Activated CD4-positive, alpha-beta T cell treated with anti-CD3 and anti-CD28 coated beads, Interleukin-2, amount 10 ng/mL, durations not matched to agents 7 days and 5 days (primary cell): ENCODE measurements at places on chromosomes 3 and 15. TPM values are rescaled to one million over a fixed set of nuclear protein-coding genes. Genes with fewer than 3 reads are reported as not detected.

Gene ZBBX
- not detected for total RNA-seq

GRCh38 chr3:105830836-105831235 lies 38.0 kb downstream of the CBLB start:
- no peak for DNase-seq

DNA sequence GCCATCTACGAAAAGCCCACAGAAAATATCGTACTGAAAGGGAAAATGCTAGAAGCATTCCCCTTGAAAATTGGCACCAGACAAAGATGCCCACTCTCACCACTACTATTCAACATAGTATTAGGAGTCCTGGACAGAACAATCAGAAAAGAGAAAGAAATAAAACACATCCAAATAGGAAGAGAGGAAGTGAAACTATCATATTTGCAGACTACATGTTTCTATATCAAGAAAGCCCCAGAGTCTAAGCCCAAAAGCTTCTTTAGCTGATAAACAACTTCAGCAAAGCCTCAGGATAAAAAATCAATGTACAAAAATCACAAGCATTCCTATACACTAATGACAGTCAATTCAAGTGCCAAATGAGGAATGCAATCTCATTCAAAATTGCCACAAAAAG lies 15.6 kb downstream of the OR5K3 start:
- DNase-seq, result no peak

GRCh38 chr15:31571676-31572075 lies 245.0 kb downstream of the KLF13 start:
- DNase-seq, result no peak

DNA sequence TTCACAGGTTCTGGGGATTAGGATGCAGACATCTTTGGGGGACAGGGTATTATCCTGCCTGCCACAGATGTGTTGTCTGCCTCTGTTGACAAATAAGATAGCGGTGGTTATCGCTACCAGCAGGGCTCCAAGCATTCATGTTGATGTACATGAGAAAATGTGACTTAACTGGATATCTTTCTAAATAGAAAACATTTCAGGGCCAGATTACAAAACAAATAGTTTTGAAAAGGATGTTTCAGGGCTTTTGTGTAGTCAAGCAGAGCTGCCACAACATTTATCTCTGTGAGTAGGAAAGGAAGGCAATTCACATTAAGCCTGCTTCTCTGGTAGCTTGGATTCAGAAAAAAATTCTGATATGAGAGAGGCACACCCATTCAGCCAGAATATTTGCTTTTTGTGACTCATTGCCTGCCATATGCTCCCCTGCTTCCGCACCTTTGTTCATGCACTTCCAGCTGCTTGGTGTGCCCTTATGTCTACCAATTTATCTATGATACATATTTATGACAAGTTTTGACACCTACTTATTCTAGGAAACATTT lies 22.8 kb downstream of the PLS1 start:
- no peak for DNase-seq

DNA sequence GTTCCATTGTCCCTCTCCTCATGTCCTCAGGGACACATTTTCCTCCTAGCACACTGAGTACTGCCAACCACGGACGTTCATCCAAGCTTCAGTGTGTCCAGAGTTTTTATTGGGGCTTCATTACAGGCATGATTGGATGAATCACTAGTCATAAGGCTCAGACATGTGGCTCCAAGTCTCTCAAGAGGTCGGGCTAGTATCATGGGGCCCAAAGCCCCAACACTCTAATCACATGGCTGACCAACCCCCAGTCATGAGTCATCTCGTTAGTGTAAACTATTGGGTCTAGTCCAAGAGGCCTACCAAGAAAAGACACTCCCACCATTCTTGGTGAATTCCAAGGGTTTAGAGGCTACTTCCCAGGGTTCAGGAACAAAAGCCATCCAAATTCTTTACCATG lies 4.4 kb downstream of the TERC start:
- no peak for DNase-seq
